Glomerular endothelial cell (primary cell): ENCODE measurements at places on chromosomes 6 and 20.

GRCh38 chr20:61411743-61412142 lies 159.7 kb downstream of the CDH4 start:
- DNase-seq: no peak

- DNase-seq: no peak
Measured at GRCh38 chr20:25459916-25460535, 52.6 kb downstream of the GINS1 start.

- no peak for DNase-seq
Measured at GRCh38 chr20:58700121-58700821, 7.7 kb downstream of the NPEPL1 start.

DNA sequence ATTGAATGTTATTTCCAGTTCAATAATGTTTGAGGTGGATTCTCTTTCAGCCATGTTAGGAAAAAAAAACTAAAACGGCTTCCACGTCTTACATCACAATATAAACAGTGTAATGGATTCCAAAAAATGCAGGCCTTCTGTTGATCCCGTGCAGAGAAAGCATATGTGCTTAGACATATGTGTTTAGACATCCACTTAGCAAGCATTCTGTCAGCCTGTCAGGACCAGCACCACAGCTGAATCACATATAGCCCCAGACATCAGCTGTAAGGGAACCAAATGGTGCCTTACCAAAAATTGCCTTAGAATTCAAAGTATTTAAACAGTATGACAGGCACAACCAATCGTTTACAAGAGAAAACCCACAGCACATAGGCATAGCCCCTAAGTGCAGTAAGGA lies 304.9 kb downstream of the EYA4 start:
- DNase-seq: no peak

DNA sequence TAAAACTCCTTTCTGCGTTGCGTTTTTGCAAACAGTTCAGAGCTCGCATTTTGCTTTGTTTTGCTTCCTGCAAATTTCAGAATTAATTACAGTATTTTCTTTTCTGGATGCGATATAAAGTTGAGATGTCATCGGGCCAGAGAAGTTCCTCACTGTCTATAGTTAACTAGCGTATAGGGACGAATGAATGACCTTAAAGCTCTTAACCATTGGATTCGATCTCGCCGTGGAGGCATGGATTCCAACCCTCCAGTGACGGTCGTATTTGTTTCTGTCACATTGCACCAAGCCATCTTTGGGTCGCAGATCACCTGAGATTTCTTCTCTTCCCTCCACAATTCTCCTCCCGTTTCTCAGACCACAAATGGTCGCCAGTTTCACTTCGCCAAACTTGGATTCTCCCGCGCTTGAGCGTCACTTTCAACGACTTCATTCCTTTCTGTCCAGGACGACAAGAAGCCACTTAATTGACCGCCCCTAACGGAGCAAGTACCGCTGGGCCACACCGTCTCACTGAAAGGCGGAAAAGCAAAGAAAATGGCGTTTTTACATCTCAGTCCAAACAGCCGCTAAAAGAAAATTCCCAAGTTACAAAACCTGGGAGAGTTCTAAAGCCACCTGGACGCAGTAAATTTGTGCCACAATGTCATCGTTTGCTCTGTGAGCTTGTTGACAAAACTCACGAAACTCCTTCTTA lies 85.3 kb upstream of the ZNF184 start:
- DNase-seq: no peak

DNA sequence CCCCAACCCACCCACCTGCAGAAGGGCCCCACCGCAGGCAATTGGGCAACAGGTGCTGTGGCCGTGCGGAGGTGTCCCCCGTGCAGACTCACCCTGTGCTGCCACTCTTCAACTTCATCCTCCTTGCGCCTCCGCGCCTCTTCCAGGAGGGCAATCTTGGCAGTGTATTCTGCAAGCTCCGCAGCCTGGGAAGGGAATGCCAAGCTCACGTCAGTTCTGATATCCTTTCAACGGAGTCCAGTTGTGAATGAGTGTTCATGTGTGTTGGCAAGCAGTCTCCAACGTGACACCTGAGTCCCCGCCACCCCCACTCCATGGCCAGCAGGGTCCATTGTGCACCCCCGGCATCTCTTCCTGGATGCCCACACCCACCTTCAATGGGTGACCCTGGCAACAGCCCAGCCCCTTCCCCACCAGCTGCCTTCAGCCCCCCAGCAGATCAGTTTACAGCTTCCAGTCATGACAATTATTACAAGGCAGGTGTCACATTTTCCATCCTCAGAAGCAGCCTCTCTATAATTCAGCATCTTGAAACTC lies 49.9 kb downstream of the EZR start:
- no peak for DNase-seq

DNA sequence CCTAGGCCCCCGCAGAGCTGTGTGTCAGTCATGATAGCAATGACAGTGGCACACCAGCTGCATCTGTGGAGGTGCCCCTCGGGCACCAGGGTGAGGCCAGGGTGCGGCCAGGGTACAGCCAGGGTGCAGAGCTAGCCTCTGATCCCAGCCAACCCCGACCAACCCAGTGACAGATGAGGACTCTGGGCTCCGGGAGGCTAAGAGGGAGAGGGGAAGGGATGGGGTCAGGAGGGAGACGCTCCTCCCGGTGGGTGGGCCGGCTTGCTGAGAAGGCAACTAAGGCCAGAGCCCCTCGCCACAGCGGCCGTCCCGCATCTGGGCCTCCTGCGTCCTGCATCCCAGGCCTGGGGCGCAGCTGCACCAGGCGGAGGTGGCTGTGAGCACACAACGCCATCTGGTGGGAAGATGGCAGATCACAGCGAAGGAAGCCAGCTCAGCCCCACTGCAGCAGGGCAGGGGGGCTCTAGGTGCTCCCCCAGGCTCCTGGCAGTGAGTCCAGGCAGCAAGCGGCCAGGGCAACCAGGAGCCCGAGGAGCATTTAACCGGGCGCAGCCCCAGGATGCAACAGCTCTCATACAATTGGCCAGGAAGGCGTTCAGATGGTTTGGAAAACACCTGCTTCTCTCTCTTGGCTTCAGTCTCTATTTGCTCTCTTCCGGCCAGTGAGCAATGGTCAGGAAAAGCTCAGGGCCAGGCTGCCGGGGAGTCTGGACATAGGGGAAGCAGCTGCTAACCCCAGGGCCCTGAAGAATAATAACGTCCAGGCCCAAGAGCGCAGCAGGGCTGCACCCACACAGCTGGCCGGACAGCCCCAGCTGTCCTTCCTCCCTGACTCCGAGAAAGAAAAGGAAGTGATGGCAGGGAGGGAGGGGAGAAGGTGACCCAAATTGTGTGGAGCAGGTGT lies 169.4 kb downstream of the TAF4 start:
- no peak for DNase-seq

DNA sequence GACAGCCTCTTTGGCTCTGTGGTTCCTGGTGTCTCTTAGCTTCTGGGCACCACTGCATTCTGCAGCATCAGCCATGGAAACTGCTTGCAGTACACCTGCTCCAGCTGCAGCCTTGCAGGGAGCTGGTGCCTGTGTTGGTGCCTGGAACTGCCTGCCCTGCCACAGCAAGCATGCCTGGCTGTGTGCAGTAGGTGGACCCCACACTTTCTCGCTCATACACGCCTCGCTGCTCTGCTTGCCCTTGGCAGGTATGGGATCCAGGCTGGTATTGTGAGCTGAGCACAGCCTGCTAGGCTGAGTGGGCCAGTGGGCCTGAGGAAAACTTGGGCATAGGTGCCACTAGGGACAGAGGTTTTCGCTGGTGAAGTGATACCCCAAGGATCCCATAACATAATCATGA lies 22.8 kb downstream of the OR2J3 start:
- DNase-seq: no peak

DNA sequence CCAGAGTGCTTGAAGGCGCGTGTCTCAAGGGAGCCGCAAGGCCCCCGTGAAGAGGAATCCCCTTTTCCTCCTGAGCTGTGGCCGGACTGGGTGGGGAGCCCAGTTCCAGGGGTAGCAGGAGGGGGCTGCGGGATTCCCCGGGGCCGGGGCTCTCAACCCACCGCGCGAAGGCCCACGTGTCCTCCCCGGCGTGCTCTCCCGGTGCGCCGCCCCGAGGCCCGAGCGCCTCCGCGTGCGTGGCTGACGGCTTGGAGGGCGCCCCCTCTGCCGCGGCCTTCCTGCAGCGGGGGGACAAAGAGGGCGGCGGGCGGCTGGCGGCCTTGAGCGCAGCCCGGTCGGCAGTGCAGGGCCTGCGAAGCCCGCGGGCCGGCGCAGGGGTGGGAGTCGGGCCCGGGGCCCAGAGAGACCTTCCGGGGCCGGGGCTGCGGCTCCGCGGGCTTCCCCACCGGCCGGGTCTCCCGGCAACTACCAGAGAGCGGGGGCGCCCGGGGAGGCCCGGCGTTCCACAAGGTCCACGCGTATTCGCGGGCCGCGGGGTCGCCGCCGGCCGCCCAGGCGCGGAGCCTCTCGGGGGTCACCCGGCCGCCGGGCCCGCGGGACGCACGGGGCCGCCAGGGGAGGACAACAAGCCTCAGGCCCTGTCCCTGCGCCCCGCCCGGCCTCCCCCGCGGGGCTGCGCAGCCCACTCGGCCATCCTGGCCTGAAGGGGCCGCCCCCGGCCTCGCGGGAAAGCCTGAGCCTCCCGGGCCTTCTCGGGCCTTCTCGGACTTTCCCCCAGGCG lies at the start of gene FAM217A:
Gene FAM217A (minus strand): TSS at position 447 of the 781 bp plus-strand sequence. CDS start 1,723 bp downstream, outside the sequence.
- DNase-seq: no peak

- no peak for DNase-seq
Measured at GRCh38 chr6:30493643-30494250, 4.4 kb downstream of the HLA-E start.

DNA sequence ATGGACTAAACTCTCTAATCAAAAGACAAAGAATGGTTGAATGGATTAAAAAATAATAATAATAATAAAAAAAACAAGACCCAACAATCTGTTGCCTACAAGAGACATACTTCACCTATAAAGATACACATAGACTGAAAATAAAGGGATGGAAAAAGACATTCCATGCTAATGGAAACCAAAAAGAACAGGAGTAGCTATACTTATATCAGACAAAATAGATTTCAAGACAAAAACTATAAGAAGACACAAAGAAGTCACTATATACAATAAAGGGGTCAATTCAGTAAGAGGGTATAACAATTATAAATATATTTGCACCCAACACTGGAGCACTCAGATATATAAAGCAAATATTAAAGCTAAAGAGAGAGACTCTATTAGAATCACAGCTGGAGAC lies 106.7 kb downstream of the BTBD9 start:
- DNase-seq: no peak

DNA sequence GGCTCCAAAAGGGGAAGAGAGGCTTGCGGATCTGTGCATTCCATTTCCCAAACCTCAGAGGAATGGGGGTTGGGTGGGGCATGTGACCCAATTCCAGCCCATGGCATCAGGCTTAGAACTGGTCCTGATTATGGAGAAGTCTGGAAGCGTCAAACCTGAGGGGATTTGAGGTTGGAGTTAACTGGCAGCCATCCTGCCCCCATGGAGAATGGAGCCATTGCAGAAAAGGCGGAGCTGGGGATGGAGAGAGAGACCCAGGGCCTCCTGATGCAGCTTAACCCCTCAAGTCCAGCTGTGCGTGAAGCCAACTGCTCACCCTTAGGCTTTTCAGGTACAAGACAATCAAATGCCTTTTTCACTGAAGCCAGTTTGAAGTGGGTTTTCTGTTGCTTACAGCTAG lies 9.9 kb upstream of the SDCBP2 start:
- no peak for DNase-seq

- no peak for DNase-seq
Measured at GRCh38 chr6:163405412-163406309, 8.9 kb upstream of the QKI start.

DNA sequence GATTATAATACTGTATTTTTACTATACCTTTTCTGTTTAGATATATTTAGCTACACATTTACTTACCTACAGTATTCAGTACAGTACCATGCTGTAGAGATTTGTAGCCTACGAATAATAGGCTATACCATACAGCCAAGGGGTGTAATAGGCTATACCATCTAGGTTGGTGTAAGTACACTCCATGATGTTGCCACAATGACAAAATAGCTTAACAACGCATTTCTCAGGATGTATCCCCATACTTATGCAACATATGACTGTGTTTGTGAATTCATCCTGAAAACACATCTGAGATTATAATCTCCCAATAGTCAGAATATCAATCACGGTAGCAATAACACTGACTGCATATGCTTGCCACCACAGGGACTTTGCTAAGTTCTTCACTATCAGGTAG lies 20.7 kb downstream of the B4GALT5 start:
- DNase-seq: no peak

DNA sequence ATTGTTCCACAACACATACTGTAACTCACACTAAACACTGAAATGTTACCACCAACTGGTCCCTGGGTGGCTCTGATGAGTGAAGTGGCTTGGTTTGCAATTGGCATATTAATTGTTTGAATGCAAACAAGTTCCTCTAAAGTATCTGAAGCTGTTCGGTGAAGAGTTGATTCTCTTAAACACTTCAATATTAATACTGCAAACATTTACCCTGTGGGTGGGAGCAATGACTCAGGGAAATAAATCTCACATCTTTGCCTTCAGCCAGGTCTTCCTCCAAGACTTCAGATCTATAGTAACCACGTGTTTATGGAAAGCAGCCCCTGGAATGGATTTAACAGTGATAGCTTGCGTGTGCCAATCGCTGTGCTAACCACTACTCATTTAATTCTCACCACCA lies 176.0 kb downstream of the MAFB start:
- DNase-seq: no peak

DNA sequence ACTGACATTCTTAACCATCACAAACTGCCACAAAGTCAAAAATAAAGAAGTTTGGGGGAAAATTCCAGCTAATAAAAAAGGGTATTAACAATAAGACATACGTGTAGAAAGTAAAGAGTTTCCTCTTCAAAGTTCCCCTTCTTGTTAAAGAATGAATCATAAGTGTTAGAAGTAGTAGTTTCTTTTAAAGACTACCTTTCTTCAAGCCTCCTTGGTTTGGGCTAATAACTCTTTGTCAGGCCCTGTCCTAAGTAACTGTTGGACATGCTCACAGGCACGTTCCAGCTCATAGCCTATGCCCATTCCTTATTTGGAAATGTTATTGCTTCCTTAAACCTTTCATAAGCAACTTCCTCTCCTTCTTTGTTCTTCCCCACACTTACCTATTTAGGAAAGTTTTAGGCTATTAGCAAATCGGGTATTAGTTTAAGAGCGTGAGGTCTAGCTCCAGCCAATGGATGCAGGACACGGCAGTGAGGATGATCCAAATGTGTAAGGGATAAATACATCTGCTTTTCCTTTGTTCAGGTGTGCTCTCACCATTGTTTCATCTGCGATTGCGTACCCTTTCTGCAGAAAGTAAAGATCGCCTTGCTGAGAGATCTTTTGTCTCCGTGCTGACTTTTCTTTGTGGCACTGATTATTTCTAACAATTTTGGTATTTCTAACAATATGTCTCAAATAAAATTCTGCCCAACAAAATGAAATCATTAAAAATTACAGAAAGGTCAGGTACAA lies 64.9 kb downstream of the CHD6 start:
- no peak for DNase-seq

- DNase-seq: no peak
Measured at GRCh38 chr6:168153553-168153952, 74.5 kb upstream of the FRMD1 start.

DNA sequence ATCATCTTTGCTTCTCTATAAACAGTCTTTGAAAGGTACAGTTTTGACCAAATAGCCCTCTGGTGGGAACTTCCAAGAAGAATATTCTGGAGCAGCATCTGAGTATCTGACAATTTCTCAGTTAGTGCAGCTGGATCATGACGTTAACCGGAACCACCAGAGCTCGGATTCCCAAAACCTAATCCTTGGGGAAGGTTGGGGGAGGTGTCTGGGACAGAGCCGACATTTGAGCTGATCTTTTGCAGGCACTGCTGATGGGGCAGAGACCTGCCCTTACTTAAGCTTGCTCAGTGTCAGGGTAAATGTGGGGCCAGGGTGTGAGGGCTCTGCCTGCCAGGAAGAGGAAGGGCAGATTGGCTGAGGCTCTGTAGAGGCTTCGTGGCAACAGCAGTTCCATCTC lies 416.6 kb downstream of the DHX35 start:
- no peak for DNase-seq
